ENCODE measurements at places on chromosomes 3 and 15.

DNA sequence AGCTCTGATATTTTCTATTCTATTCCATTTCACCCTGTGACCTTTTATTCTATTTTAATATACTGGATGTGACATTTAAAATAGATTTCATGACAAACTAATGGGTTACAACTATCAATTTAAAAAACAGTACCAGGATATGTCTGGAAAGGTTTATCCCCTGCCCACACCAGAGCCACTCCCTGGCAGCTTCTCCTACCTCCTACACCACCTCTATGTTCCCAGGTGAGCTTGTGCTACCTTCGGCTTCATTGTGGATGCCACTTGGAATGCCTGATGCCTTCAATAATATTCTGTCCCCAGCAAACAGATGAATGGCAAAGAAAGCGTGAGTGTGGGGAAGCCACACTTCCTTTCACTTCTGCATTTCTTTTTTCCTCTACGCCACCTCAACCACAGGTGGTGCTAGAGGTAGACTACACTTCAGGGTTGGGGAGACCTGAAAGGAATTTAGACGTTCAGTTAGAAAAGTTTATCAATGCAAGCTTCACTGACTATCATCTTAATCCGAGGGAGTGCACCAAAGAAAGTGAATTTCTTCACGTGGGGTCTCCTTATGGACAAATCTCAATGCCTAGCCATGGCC, 213.0 kb downstream of the SSR3 start:
- no peak for DNase-seq

DNA sequence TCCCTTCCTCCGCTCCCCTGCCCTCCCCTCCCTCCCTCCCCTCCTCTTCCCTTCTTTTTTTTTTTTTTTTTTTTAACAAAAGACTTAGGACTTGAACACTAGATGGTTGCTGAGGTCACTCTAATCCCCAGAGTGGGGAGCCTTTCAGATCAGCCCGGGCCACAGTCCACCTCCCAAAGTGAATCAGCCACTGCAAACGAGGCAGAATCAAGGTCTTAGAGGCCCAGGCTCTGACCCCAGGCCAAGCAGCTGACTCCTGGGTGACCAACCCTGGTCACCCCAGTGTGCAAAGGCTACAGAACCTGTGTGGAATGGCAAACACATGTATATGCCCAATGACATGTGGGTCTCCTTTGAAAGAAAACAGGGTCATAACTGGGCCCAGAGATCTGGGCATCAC, 18.3 kb upstream of the EHD4 start:
- no peak for DNase-seq

GRCh38 chr3:54891540-54891897, 36.3 kb downstream of the LRTM1 start:
- peak; percentile 95 for DNase-seq

- peak; percentile 19 for DNase-seq
These were observed 206.0 kb downstream of the KLHL25 start for GRCh38 chr15:85588677-85589076.

- DNase-seq, result no peak
These were observed 18.5 kb downstream of the PIK3CA start for GRCh38 chr3:179166561-179167201.

GRCh38 chr3:97821287-97821773, 481 bp upstream of the CRYBG3 start:
- peak; percentile 54 for DNase-seq

GRCh38 chr15:63370764-63371163, 10.9 kb downstream of the CA12 start:
- no peak for DNase-seq

GRCh38 chr3:194817592-194817930, 131.9 kb downstream of the FAM43A start:
- DNase-seq, result no peak

DNA sequence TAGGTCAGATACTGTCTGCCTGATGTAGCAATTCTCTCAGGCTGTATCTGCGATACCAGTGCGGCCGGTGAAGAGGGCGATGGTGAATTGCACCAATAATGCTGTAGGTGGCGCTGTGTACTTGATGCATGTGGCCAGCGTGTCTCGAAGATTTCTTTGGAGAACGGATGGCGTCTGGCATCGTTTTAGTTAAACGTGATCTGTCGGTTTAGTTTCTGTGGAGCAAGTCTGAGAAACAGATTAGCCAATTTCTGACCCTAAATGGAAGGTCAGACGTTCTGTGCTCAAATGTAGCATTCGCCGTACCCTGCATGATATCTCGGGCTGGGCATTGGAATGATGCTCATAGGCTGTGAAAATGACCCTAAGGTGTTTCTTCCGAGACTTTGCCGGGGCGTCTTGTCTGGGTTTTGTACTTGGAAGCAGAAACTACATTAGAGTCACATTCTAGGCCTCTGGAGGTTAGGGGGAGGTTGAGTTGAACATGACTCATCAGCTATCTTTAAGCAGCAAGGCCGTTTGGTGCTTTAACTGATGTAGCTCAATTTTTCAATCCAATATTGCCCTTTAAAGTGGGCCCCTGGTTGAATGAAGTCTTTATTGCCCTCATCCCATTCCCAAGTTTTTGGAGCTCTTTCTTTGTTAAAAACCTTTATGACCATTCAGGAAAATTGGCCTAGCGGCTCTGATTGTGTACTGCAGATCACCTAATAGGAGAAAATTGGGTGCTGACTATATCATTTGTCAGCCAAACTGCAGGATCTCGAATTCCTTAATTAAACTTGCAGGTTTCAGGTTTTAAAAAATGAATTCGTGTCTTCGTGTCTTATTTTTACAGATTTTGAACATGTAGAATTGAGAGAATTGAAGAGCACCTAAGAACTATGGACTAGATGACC, 80.0 kb downstream of the SQOR start:
- peak; percentile 49 for DNase-seq

DNA sequence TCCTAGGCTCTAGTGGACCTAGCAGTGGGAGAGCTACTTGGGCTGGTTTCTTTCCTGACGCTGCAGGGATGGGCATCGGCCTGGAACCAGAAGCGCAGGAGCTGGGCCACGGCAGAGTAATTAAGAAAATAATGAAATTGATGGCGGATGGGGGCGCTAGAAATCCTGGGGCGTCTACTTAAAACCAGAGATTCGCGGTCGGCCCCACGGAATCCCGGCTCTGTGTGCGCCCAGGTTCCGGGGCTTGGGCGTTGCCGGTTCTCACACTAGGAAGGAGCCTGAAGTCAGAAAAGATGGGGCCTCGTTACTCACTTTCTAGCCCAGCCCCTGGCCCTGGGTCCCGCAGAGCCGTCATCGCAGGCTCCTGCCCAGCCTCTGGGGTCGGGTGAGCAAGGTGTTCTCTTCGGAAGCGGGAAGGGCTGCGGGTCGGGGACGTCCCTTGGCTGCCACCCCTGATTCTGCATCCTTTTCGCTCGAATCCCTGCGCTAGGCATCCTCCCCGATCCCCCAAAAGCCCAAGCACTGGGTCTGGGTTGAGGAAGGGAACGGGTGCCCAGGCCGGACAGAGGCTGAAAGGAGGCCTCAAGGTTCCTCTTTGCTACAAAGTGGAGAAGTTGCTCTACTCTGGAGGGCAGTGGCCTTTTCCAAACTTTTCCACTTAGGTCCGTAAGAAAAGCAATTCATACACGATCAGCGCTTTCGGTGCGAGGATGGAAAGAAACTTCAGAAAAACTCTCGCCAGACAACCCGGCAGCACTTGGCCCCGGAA, 6.1 kb downstream of the SOX14 start:
- peak; percentile 13 for DNase-seq

DNA sequence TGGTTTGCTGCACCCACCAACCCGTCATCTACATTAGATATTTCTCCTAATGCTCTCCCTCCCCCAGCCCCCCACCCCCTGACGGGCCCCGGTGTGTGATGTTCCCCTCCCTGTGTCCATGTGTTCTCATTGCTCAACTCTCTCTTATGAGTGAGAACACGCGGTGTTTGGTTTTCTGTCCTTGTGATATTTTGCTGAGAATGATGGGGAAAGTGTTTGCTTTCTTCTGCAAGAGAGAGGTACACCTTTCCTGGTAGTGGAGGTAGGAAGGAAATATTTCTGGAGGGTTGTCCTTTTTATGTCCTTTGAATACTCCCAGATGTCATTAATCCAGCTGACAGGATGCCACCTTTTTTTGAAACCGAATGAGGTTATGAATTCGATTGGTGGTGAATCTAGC, 10.5 kb upstream of the SLC28A1 start:
- DNase-seq, result no peak

- no peak for DNase-seq
These were observed 90.1 kb downstream of the B3GALNT1 start for GRCh38 chr3:161014843-161015749.

DNA sequence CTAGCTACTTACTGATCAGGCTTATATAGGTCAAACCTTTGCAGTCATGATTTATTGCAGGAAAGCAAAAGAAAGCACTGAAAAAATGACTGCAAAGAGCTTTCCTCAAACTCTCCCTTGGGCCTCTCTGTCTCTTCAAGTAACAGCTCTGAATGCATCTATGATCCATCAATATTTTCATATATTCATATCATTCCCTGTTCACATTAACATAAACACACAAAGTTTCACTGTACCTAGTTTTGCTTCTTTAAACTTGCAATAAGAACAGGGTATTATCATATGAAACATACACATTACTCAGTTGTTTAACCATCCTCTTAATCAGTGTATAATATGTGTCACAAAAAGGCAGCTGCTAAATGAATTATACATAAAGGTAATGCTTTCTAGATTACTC, 107.9 kb upstream of the ARL6 start:
- DNase-seq, result no peak

DNA sequence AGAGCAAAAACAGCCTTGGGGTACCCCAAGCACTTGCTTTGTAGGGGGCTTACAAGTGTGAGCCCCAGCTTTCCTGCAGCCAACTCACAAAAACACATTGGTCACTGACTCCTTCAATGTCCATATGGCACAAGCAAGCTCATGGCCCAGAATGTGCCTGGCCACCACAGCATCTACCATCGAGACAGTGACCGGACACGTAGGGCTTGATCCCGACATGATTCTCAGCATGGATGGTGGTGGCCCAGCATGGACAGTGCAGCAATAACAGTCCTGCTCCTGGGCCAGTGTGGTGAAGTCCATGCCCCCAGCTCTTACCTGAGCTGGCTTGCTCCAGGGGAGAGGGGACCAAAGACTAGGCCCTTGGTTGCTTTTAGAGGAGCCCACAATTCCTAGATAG, 6.0 kb downstream of the UNC45A start:
- DNase-seq, result no peak

DNA sequence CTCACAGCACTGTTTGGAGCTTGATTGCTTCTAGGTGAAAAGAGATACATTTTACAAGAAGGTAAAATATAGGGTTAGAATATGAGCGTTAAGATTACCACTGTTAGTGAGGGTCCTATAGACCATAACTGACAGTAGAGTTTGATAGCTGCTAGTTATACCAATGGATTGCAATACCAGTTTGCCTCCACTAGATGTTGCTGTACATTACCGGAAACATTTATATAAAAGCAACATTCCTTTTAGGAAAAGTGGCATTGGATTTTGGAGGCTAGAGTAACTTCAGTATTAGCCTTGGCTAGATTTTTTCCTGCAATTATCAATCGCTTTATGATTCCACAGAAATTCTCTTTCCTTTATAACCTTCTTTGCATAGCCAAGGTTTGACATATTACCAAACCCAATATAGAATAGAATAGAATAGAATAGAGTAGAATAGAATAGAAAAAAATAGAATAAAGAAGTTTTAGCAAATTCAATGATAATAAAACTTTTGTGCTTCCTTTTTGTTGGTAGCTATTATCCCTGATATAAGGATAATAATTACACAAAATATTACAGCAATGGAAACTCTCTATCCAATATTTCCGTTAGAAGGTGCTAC, 1093.6 kb upstream of the ALCAM start:
- DNase-seq, result peak; percentile 28

DNA sequence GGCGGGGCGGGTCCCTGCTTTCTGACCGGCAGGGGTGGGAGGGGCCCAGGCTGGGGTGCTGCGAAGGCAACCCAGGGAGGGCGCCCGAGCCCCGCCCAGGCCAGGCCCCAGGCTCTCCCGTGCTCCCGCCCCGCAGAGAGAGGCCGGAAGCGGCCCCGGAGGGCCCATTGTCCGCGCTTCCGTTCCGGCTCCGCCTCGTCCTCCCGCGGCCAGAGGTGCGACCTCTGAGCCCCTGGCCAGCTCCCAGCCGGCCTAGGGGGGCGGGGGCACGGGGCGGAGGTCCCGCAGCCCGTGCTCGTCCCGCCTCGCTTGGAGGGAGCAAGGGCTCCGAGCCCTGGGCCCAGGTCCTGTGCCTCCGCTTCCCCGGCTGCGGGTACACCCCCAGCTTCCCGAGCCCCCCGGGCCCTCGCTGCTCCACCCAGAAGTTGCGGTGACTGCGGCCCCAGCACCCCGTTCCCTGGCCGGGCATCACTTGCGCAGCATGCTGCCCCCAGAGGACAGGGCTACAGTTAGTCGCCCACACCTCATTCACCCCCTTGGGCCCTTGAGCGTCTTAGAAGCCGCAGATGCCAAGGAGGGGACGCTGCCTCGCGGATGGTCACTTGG, 20.4 kb upstream of the PLXND1 start:
- DNase-seq, result peak; percentile 97

DNA sequence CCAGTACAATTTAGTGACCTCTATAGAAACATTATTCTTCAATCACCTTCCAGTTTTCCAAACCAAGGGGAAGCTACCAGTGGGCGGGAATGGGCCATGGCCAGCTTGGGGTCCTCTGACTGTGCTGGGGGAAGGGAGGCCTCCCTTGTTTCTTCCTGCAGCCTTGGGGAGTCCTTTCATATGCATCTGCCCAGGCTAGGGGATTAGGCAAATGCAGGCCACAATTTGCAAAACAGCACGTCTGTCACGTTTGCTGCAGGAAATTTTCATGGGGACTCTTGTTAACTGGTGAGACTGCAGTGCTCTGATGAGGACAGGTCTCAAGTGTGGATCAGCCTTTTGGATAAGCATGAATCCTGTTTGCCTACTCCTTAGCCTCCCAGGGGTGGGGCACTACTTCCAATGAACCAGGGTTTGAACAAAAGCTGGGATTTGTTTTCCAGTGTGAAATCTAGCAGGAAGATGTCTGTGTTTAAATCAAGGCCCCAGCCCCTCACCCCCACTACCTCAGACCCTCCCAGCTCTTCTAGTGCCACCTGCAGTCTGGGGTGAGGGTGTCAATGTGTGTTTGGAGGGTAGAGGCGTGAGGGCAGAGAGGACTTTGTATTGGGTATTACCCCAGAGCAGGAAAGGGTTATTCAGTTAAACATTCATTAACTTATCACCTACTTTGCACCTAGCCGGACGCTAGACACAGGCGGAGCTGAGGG, 219.9 kb downstream of the OPA1 start:
- DNase-seq, result no peak

DNA sequence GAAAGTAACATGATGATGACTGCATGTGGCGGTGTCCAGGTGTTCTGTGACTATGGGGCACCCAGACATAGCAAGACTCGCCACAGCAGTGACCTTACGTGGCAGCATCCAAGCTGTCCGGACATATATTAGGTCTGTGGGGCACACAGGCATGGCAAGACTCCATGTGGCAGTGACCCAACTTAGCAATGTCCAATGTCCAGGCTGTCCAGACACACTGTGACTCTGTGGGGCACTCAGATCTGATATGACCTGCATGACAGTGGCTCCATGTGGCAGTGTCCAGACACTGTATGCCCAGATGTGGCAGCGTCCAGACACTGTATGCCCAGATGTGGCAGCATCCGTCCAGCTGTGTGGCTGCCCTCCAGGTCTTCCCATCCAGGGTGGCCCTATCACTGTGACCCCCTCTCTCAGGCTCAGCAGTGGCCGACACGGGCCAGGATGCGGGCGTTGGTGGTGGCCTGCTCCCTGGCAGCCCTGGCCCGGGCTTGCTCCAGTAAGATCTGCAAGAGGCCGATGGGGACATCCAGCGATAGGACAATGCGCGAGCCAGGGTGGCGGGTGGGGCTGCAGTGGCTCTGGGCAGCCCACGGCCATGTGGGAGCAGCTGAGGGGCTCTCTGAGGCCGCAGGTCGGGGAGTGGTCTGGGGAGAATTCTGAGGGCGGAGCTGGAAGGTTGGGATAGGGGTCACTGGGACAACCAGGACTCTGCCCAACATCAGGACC, 1.1 kb downstream of the UCN2 start:
- no peak for DNase-seq

Data from GM03348 (cell line).